ENCODE measurements at places on chromosomes 2 and 18. TPM values are rescaled to one million over a fixed set of nuclear protein-coding genes. Genes with fewer than 3 reads are reported as not detected.

DNA sequence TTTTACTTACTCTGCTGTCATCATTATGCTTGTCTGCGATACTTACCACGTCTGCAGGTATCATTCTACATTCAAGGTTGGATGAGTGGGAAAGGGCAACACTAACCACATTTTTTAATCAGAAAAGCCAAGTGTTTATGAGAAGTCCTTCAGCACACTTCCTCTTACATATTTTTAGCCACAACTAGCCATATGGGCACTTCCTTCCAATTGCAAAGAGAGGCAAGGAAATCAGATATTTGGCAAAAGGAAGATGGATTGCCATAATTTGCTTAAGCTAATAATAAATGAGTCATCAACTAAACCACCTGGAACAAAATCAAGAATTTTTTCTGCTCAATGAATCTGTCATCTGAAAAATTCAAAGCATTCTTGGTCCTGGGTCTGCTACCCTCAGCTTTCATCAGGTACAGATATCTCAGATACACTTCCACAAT lies 16.7 kb upstream of the MRO start:
- no peak for DNase-seq

GRCh38 chr2:88199912-88200682 lies 30.0 kb downstream of the THNSL2 start:
- DNase-seq, result peak; percentile 4

- DNase-seq, result no peak
Observed at GRCh38 chr18:56085551-56085950, 497.6 kb upstream of the TCF4 start.

- no peak for DNase-seq
Observed at GRCh38 chr2:151302404-151302803, 12.9 kb upstream of the NMI start.

DNA sequence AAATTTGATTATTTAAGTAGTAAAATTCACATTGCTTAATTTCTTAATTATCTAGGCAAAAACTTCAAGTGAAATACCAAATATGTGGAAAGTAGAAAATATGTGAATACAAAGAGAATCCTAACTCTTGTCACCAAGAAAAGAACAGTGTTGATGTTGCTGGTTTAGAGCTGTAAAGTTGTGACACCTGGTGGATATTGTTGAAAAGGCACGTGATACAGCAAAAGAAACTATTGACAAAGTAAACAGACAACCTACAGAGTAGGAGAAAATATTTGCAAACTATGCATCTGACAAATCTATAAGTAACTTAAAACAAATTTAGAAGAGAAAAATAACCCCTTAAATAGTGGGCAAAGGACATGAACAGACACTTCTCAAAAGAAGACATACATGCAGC lies 25.6 kb upstream of the ZC3H15 start:
- DNase-seq, result peak; percentile 11

GRCh38 chr2:81589406-81589805 lies 1284.9 kb upstream of the LRRTM1 start:
- DNase-seq, result no peak

GRCh38 chr2:46778511-46778910 lies 137.1 kb downstream of the MCFD2 start:
- no peak for DNase-seq

GRCh38 chr2:225041207-225041850 lies 939 bp downstream of the DOCK10 start:
- DNase-seq, result peak; percentile 47

DNA sequence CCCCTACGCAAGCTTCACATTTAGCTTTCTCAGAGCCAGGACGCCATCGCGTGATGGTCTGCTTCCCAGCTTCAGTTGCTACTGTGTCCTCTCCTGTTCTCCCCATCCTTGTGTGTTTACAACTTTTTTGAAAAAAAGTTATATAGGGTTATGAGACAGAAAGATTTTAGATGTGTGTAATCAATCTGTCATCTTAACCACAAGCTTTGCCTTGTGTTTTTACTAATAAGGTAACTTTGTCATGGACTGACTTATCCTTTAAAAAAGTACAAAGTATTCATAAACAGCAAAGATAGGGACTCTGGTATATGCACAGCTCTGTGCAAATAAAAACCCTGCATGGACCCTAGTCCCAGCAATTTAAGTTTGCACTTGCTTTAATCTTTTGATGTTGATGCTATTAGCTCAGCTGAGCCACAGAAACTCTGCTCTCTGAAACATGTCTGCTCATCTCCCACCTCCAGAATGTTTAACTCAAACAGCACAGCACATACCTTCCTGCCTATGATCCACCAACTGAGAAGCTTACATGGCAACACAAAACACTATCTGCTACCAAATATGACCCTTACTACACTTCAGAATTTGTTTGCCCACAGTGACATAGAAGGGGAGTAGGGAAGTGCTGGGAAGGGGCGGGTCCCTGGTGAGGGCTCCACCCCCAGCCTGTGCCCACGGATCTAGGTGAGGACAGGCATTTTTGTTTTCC lies 42.7 kb downstream of the SAP130 start:
- DNase-seq, result no peak

- no peak for DNase-seq
Observed at GRCh38 chr18:3135536-3135935, 84.2 kb downstream of the MYOM1 start.

DNA sequence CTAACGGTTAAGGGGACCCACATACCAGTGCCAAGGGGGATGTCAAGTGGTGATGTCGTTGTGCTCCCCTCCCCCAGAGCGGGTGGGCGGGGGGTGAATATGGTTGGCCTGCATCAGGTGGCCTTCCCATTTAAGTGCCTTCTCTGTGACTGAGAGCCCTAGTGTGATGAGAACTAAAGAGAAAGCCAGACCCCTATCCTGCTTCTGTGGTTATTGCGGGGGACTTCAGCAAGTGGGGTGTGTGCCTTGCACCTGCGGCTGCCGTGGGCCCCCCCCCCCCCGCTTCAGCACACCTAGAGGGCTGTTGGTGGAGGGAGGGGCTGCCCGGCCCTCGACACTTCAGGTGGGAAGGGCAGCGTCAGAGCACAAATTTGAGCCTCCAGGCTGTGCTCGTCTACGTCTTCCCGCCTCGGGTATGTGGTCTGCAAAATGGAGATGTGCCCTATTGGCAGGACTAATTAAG lies 6.1 kb downstream of the CTDSP1 start:
- DNase-seq, result no peak

GRCh38 chr18:50751947-50752346 lies 67.9 kb downstream of the MRO start:
- no peak for DNase-seq

- no peak for DNase-seq
Observed at GRCh38 chr2:61253136-61253535, 91.1 kb downstream of the C2orf74 start.

- DNase-seq, result no peak
Observed at GRCh38 chr2:105468582-105469042, 69.8 kb upstream of the FHL2 start.

The ONECUT2 gene
- not detected for total RNA-seq

The SP5 gene
- total RNA-seq, result not detected

The HTR2B gene
- not detected for total RNA-seq

The SLC4A5 gene
- total RNA-seq, result 18.5 TPM

The DSEL gene
- total RNA-seq, result 0.93 TPM

The ANKRD62 gene
- total RNA-seq, result not detected

The TMEM247 gene
- not detected for total RNA-seq

Measured in naive thymus-derived CD4-positive, alpha-beta T cell (primary cell).